ENCODE measurements at places on chromosomes 7 and 10.

- peak; percentile 97 for DNase-seq
Measured at GRCh38 chr7:44633254-44634186, 27.1 kb downstream of the OGDH start.

DNA sequence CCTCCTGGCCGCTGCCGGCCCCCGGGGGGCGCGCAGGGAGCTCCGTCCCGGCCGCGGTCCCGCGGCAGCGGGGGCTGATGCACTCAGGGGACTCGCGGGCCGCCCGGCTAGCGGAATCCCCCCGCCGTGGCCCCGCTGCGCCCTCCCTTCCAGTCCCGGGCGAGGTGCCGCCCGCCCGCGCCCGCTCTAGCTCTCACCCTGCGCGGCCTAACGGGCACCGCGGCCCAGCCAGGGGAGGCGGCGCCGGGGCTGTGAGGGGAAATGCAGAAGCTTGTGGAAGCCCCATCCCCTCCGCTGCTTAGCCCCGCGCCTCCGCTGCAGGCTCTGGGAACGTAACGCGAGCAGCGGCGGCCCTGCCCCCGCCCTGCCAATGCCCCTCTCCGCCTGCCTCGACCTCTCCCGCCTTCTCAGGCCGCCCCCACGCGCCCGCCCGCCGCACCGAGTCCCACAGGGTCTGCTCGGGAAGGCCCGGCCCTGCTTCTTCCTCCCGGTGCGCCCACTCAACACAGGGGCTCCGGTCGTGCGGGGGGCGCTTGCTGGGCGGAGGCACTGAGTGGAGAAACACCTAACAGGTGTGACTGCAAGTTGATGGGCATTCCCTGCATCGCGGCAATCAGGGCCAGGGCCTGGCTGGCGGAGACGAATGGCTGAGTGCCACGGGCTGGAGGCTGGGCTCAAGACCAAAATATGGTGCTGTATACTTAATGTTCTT is 384 bp upstream of the TMEM229A start:
- DNase-seq: peak; percentile 52

- DNase-seq: no peak
Measured at GRCh38 chr10:88903715-88904114, 23.7 kb downstream of the STAMBPL1 start.

DNA sequence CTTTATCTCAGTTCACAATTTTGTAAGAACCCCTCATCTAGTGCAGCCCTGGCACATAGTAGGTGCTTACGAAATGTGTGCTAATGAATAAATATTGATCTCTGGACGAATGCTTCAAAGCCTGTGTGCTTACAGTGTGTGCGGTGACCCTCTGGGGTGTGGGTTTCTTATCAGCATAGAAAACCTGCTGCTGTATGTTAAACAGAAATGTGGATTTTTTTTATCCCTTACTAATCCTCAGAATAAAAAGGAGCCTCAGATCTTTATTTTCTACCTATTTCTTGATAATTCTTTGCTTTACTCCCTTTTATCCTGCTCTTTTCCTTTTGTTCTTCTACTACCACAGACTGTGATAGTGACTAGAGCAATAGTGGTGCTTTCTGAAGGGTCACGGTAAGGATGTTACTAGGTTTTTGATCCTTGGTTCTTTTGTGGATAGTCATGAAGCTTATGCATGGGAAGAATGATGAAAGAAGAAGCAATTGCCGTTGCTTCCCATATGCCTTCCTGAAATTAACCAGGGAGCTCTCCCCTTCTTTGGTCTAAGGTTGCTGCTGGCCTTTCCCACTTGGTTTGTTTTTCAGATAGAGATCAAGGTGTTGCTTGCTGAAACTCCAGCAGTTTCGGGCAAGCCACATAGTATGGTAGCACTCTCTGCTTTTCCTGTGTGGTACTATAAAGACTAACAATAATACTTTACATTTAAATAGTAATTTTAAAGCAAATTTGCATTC is 44.7 kb downstream of the SPAG6 start:
- no peak for DNase-seq

GRCh38 chr7:23105086-23105643 is 420 bp upstream of the KLHL7 start:
- DNase-seq: no peak

- peak; percentile 19 for DNase-seq
Measured at GRCh38 chr10:6072215-6072934, 10.2 kb upstream of the IL2RA start.

GRCh38 chr7:77950548-77950947 is 152.0 kb downstream of the PHTF2 start:
- DNase-seq: no peak

- no peak for DNase-seq
Measured at GRCh38 chr7:122694697-122695096, 4.2 kb downstream of the RNF133 start.

DNA sequence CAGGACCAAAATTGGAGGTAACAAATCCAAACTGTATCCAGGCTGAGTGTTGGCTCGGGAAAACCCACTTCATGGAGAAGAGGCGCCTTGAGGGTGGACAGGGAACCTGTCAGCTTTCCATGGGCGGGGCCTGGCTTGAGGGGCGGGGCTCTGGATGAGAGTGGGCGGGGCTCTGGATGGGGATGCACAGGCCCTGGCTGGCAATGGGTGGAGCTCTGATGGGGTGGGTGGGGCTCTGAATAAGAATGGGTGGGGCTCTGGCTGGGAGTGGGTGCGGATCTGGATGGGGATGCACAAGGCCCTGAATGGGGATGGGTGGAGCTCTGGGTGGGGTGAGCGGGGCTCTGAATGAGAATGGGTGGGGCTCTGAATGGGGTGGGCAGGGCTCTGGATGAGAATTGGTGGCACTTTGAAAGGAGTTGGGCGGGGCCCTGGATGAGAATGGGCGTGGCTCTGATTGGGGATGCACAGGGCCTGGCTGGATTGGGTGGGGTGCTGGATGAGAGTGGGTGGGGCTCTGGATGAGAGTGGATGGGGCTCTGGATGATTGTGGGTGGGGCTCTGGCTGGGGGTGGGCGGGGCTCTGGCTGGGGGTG is 96.6 kb upstream of the NPTX2 start:
- no peak for DNase-seq

GRCh38 chr7:112410092-112410491 is 40.2 kb upstream of the IFRD1 start:
- DNase-seq: peak; percentile 70

GRCh38 chr7:25891591-25891990 is 260.4 kb upstream of the NFE2L3 start:
- DNase-seq: no peak

DNA sequence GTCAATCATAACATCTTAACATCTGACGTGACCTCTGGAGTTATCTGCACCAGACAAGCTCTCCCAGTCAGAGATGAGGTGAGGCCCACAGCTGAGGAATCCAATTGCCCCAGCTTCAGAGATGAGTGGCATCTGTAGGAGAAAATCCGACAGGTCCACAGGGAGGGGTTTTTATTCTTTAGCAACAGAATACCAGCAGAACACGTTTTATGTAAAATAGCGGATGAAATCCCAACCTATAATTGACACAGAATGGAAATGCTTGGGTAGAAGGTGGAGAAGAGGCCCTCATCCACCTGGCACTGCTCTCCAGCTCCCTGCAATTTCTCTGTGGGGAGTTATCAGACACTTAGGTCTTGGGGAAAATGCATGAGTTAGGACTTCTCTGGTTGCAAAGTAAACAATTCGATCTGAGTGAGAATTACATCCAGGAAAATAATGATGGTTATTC is 144.2 kb upstream of the NRP1 start:
- DNase-seq: no peak

DNA sequence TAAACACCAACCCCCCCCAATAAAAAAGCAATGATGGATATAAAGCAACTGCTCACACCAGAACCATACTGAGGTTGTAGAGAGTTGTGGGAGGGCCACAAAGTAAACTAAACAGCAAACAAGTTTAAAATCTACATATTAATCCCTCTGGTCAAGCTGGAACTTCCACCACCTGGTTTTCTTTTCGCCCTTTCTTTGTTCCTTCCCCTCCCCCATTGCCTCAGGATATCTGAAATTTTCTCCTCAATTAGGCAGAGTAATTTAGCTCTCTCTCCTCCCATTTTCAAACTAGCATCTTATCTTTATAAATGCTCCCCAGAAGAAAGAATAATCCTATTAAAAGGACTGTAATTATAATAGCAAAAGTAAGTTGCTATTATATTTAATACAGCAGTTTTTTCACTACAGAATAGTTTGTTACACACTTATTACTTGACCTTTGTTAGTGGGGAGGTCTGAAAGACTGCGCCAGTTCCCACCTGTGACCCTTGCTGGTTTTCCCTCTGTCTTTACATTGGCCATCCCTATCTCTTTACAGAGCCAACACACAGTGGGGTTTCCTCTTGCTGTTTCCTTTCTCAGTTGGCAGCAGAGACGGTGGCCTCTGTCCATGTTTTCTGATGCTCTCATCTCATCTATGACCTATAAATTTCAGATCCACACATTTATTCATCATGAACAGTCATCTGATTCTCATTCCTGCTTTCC is 235.4 kb downstream of the RNLS start:
- no peak for DNase-seq

DNA sequence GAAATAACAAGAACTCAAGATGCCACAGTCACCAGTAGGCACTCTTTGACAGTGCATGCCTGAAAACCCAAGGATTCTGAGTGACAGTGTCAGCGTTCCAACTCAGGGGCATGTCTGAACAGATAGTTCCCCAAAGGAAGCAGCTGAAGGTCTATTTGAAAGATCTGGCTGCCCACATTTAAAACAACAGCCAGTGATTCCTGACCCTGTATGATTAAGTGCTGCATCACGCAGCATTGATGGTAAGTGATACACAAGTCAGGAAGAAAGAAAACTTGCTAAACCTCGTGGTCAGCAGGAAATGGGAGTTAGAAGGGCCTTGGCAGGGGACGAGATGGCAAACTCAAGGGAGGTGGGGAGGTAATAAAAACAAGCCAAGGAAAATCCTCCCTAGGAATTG is 1013.1 kb downstream of the TYW1 start:
- peak; percentile 6 for DNase-seq

GRCh38 chr7:10238641-10239040 is 735.0 kb upstream of the PHF14 start:
- no peak for DNase-seq

DNA sequence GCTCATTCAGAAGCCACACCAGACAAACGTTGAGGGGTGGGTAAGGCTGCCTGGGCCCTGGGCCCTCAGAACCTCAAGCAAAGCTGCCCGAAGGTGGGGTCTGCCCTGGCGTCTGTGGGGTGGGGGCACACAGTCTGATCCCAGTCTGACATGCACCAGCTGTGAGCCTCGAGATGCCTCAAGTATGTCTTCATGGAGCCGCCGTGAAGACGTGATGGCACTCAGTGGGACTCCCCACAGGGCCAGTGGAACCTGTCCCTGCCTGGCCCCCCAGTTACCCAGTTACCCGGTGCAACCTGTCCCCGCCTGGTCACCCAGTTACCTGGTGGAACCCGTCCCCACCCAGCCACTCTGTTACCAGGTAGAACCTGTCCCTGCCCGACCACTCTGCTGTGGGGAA is 351.2 kb downstream of the PTPRN2 start:
- no peak for DNase-seq

DNA sequence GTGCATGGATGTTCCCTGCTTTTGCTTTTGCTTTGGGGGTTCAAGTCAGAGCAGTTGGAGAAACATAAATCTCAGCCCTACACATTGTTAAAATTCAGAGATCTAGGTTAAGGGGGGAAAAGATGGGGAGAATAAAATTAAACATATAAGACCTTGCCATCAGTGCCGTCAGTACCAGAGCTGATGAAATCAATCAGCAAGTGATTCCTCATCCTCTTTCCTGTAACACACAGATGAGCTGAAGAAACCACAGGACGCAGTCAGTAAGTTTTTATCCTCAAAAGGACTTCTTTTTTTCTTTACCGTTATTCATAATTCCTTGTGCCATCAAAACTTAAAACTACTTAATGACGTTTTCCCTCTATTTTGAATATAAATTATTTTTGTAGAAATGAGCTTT is 5.9 kb downstream of the HECW1 start:
- no peak for DNase-seq

GRCh38 chr10:26554246-26554645 is 116.1 kb downstream of the APBB1IP start:
- no peak for DNase-seq

GRCh38 chr10:77527839-77528238 is 109.8 kb downstream of the KCNMA1 start:
- no peak for DNase-seq

DNA sequence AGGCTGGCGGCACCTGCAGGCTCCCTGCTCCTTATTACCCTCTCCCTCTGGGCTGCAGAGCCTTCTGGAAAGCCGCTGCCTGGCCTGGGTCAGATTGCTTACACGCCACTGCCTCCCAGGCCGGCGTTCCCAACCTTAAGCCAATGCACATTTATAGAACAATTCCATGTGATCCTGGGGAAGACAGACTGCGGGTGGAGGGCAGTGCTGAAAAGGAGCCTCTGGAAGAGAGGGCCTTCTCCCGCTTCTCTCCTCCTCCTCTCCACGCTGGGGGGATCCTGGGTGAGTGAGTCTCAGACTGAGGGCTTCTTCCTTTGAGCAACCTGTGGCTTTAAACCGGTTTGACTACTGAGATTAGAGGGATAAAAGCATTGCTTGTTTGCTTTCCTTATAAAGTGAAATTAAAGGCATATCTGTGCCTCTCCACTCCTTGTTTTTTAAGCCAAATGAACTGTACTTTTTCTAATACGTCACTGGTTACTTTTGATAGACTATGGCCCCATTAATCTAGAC is 5.5 kb downstream of the TACC2 start:
- DNase-seq: no peak

DNA sequence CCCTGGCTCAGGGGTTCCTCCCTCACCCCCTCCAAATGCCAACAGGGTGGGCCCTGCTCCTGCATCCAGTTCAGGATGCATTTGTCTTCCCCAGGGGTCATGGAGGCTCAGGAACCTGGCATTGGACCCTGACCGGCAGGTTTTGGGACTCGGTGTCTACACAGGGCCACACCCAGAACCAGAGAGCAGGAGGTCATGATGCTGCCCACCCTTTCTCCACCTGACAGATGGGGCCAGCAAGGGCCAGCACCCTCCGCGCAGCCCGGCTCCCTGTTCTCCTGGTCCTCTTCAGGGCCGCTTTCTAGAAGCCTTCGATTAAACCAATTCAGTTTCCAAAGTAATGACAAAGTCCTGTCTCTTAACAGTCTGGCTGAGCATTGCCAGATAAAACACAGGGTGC is 50.2 kb downstream of the CAMK2B start:
- no peak for DNase-seq

GRCh38 chr7:35617041-35617440 is 77.9 kb downstream of the HERPUD2 start:
- peak; percentile 43 for DNase-seq

GRCh38 chr7:157466867-157467261 is 130.1 kb downstream of the DNAJB6 start:
- DNase-seq: no peak

DNA sequence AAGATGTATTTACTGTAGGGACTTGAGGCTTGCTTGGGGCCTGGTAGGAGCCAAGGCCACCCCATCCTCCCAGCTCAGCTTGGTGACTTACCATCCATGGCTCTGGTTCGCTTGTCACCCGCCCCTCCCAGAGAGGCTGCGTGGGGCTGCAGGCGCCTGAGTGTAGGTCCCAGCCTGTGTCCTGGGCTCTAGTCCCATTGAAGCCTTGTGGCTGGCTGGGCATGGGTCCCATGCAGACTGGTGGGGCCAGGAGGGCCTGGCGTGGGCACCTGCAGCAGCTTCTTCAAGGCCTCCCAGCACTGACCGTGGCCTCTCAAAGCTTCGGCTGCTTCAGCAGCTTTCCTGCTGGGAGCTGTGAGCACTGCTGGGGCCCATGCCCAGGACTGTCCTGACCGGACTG is 118.1 kb downstream of the INPP5A start:
- DNase-seq: no peak

All from cardiac fibroblast (primary cell).